H4 (cell line): ENCODE measurements at places on chromosomes 12 and 14. TPM values are rescaled to one million over a fixed set of nuclear protein-coding genes. Genes with fewer than 3 reads are reported as not detected.

GRCh38 chr14:68610251-68610793 lies 182.5 kb downstream of the ZFP36L1 start:
- DNase-seq, result no peak

- no peak for DNase-seq
Observed at GRCh38 chr12:113246478-113247122, 25.3 kb downstream of the TPCN1 start.

- DNase-seq, result no peak
Observed at GRCh38 chr12:95829395-95829794, 29.4 kb upstream of the SNRPF start.

DNA sequence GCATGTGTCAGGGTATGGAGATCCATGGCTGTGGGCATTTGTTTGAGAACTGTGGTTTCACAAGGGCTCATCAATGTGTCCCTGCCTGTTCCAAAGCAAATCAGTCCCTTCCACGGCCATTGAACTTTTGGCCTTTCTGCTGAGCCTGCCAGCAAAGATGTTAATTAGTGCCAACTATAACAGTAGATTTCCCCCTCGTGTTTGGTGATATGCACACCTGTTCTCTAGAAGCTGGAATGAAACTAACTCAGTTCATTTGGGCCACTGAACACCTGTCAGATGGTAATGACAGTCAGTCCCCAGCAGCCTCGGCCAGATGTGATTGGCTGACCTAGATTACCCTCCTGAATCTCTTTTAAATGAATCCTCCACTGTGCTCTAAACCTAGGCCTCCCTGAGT lies 43.2 kb downstream of the IRAK3 start:
- no peak for DNase-seq

ORMDL2 gene
- total RNA-seq, result 35.9 and 37.2 TPM in 2 replicates

RFX4 gene
- not detected in 2 replicates for total RNA-seq

KRT77 gene
- total RNA-seq, result not detected in 2 replicates

PIWIL1 gene
- total RNA-seq, result 0.06 and 0.08 TPM in 2 replicates

TAS2R42 gene
- total RNA-seq, result not detected in 2 replicates

SLCO1A2 gene
- not detected in 2 replicates for total RNA-seq

IFNG-AS1 gene
- total RNA-seq, result not detected in 2 replicates
